ENCODE measurements at places on chromosomes 1 and 21. TPM values are rescaled to one million over a fixed set of nuclear protein-coding genes. Genes with fewer than 3 reads are reported as not detected.

- H3K4me1 ChIP-seq = no peaks in the 10 kb centered on the region
- DNase-seq = no peak
- no peak overlapping the region for H3K4me3 ChIP-seq
- no peaks in the 10 kb centered on the region for H3K27me3 ChIP-seq
- no peak overlapping the region for H3K27ac ChIP-seq
Measured at GRCh38 chr1:32040711-32041110, 27.0 kb downstream of the KHDRBS1 start.

- peaks cover 3% of the 10 kb centered on the region for H3K4me1 ChIP-seq
- H3K27me3 ChIP-seq = no peaks in the 10 kb centered on the region
- H3K36me3 ChIP-seq = no peaks in the 10 kb centered on the region
- H3K4me3 ChIP-seq = no peak overlapping the region
Measured at GRCh38 chr1:23403038-23403336, 21.6 kb downstream of the TCEA3 start.

GRCh38 chr1:59669752-59670312 lies 144.9 kb upstream of the HOOK1 start:
- peaks cover 3% of the 10 kb centered on the region for H3K4me1 ChIP-seq
- no peak overlapping the region for H3K27ac ChIP-seq
- no peak overlapping the region for H3K4me3 ChIP-seq

Gene ZNF281
- total RNA-seq = 3.7 TPM

Gene PCP4L1
- not detected for total RNA-seq
